ENCODE measurements at places on chromosomes 11 and 22.

DNA sequence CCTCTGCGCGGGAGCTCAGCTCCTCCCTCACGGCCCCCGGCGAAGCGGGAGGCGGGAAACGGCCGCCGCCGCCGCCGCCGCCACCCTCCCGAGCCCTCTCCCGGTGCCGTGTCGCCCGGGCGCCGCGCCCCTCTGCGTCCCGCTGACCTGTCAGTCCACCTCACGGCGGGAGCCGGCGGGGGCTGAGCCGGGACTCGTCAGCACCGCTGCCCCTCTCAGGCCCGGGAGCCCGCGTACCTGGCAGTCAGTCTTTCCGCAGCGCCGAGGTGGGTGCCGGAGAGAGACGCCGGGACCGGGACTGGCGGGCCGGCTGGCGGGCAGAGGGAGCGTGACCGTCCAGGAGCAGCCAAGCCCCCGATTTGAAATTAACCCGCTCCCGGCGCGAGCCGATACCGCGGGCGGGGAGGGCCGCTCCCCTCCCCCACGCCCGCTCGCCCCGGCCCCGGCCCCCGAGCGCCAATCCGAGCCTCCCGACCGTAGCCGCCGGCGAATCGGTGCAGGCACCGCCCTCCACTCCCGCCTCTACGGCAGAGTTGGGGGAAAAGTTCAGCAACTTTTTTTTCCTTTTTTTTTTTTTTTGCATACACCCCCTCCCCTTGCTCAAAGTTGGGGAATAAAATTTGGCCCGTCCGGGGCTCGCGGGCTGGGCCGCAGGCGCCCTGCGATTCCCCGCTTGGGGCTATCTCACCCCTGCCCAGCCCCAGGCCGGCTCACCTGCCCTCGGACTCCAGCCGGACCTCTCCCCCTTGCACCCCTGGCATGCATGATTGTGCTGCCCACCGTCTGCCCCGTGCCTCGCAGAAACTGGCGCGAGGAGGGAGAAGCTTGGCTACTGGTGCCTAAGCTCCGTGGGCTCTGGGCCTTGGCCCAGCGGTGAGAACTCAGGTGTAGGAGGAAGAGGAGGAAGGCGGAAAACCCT lies 774 bp upstream of the E2F8 start:
- no peak for DNase-seq

- no peak for DNase-seq
These were observed 7.5 kb upstream of the CSTF3 start for GRCh38 chr11:33168709-33169200.

GRCh38 chr22:42528591-42529307 lies 9.2 kb upstream of the RRP7A start:
- DNase-seq, result no peak

DNA sequence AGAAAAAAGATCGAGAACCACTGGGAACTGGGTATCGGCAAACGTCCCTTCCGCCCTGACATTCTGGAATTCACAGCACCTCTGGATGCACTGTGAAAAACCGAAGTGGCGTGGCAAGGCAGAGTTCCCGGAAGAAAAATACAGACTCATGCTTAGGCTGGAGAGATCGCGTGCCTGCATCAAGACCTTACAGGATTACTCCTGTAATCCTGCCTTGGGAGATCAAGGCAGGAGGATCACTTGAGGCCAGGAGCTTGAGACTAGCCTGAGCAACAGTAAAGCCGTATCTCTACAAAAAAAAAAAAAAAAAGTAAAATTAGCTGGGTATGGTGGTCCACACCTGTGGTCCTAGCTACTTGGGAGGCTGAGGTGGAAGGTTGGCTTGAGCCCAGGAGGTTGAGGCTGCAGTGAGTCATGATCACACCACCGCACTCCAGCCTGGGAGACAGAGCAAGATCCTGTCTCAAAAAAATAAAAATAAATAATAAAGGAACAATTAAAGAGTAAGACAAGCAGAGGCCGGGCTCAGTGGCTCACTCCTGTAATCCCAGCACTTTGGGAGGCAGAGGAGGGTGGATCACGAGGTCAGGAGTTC lies 19.9 kb upstream of the TEF start:
- no peak for DNase-seq

- DNase-seq, result no peak
These were observed 2.7 kb upstream of the VPS37C start for GRCh38 chr11:61163714-61164605.

DNA sequence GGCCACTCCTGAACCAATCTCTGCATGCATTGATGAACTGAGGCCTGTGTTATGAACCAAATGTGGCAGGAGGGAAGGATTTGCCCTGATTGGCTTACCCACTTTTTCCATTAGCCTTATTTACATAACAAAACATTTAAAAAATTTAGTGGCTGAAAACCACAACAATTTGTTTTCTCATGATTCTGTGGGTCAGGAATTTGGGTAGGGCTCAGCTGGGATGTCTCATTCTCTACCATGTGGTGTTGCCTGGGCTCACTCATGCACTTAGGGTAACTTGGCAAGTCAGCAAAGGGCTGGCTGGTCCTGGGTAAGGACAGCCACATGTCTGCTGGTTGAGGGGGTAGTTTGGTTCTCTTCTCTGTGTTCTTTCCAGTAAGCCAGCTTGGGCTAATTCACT lies 35.1 kb upstream of the CYP2R1 start:
- no peak for DNase-seq

DNA sequence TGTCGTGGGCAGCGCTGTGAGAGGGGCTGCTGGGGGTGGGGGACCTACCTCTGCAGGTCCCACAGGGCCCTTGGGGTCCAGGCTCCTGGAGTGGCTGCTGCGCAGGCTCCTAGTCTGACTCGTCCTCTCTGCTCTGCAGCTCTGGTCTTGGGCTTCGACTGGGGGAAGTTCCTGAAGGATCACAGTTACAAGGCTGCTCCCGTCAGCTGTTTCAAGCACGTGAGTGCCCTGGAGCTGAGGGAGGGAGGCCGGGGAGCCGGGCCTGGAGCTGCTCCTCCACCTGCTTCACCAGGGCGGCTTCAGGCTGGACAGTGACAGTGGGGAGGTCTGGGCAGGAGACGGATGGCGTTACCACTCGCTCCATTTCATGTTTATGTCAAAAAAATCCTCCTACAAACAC lies 11.9 kb downstream of the L3MBTL2 start:
- no peak for DNase-seq

GRCh38 chr22:44206696-44207095 lies 26.0 kb downstream of the PARVG start:
- no peak for DNase-seq

DNA sequence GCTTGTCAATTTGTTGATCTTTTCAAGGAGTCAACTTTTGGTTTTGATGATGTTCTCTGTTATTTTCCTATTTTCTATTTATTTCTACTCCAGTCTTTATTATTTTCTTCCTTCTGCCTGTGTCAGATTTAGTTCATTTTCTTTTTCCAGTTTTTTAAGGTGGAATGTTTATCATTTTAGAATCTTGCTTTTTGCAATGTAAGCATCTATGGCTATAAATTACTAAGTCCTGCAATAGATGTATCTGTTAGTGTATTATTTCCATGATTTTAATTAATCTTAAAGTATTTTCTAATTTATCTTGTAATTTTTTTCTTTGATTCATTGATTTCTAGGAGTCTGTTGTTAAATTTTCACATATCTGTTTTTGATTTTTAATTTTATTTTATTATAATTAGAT lies 81.7 kb downstream of the ARHGAP8 start:
- DNase-seq, result no peak

DNA sequence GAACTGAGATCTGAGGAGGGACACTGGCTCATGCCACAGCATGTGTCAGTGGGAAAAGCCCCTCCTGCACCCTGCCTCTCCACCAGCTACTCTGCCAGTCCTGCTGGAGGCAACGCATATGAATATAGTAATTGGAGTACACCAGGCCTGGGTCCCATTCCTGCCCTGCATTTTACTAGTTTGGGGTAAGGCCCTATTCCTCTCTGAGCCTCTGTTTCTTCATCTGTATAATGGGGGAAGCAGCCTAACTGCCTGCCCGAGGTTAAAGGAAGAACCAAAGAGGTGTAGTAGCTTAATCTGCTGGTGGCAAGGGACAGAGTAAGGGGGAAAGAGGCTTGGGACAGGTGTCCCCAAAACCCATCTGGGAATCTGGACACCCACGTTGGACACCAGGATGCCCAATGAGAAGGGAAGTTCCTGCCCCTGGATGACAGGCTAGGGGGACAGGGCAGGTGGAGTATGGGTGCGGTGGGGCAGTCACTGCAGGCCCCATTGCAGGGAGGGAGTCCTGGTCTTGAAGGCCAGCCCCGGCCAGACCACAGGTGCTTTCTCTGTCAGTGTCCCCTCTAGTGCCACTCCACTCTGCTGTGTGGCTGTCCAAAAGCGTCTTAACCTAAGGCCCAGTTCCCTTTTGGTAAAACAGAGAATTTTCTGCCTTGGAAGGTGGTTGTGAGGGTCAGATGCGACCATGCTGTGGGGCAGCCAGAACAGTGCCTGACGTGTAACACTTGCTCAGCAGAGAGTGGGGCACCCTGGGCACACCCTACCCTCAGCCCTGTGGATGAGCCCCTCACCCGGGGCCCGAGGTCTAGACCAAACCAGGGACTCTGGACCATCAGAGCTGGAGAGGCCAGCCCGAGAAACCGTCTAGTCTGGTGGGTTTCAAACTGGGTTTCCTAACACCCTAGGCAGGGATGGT lies 11.5 kb downstream of the TSKU start:
- DNase-seq, result no peak

DNA sequence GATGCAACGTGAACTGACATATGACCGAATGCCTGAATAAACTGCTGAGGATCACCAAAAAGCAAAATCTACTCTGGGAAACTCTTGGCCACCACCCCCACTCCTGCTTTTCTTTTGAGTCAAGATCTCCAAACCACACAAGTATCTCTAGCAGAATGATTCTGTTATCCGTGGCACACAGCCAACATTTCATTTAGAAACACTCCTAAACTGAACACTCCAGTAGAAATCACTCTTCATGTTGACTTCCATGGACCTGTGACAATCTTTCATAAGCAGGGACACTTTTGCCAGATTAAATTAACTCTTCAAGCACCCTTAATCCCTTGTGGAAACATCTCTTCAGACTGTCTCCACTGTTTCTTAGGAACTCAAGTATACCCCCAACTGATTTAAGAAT lies 44.4 kb downstream of the VSIG10L2 start:
- DNase-seq, result no peak

DNA sequence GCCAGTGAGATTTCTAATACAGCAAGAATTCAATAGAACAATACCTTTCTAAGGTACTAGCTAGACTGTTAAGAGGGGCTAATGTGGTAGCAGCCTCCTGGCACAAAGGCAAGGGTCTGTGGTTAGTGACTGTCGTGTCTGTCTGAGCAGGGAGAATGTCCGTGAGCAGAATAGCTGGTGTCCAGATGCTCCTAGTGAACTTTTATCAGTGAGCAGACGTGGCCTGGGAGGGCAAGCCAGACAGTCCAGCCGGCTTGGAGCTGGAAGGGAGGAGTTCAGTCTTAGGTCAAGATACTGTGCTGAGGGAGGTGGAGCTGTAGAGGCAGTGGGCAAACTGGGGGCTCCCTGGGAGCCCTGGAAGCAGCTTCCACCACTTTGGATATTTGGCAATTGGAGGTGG lies 138.6 kb downstream of the TEAD1 start:
- DNase-seq, result no peak

- DNase-seq, result no peak
These were observed 112.0 kb downstream of the PLEKHA7 start for GRCh38 chr11:16902182-16902581.

- no peak for DNase-seq
These were observed 508.4 kb upstream of the LUZP2 start for GRCh38 chr11:23988381-23989006.

- no peak for DNase-seq
These were observed 19.0 kb upstream of the PTPRJ start for GRCh38 chr11:47961383-47961782.

DNA sequence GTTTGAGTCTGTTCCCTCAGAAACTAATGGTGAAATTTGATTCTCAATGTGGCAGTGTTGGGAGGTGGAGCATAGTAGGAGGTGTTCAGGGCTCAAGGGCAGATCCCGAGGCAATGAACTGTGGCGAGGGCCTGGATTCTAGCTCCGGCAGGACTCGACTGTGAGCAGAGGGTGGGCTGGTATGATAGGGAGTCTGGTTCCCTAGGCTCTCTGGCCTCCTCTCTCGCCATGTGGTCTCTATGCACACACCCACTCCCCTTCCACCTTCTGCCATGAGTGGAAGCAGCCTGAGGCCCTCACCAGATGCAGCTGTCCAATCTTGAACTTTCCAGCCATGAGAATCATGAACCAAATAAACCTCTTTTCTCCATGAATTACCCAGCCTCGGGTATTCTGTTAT lies 32.3 kb downstream of the ATP6V1E1 start:
- no peak for DNase-seq
